ENCODE measurements at places on chromosomes 3 and 15.

DNA sequence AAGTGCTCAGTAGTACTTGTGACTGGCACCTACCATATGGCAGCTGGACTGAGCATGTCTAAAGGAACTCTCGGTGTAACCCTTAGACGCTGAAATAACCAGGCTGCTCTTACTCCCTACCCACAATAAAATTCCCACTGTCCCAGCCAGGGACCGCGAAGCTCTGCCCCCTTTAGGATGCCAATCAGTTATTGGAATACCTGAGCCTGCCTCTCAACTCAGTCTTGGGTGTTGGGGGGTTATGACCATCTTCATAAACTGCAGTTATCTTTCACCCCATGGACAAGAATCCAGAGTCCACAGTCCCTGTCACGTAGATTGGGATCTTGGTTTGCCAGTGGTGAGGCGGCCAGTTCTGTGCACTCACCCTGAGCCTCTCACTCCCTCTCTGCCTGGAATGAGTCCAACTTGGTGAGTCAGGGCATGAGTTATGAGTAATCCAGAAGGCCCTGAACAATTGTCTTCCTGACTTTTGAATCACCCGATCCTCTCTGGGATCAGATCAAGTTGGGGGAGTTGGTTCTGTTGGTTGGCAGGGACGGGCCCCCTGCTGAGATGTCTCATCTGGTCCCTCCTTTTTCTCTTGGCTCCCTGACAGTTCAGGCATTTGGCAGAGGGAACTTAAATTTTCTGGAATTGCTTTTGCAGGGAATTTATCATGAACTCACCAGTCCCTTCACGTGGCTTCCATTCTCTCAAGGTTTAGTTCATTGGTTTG lies 120.1 kb upstream of the UBE2E1 start:
- peak; percentile 94 for DNase-seq

- no peak for DNase-seq
These were observed 391.9 kb downstream of the OCA2 start for GRCh38 chr15:27707257-27707656.

GRCh38 chr3:172031996-172032395 lies 7.4 kb upstream of the FNDC3B start:
- DNase-seq = no peak

- no peak for DNase-seq
These were observed 66.3 kb downstream of the STAG1 start for GRCh38 chr3:136685882-136686281.

DNA sequence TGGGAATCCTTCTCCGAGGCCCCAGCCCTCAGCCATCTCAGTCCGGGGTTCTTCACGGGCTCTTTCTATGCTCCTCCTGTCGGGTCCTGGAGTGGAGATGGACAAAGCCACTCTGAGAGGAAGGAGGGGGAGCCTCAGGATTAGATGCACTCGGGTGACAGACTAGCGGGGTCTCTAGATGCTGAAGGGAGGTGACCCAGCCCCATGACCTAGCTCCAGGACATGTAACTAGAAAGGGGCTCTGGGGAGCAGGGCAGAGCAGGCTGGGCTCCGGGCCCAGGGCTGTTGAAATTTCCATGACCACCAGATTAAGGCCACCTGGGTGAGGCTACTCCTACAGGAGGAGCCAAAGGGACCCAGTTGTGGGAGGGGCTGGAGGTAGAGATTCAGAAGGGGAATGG lies 14.8 kb upstream of the SKIC8 start:
- DNase-seq = no peak

- no peak for DNase-seq
These were observed 6.2 kb upstream of the CCDC80 start for GRCh38 chr3:112647122-112647521.

DNA sequence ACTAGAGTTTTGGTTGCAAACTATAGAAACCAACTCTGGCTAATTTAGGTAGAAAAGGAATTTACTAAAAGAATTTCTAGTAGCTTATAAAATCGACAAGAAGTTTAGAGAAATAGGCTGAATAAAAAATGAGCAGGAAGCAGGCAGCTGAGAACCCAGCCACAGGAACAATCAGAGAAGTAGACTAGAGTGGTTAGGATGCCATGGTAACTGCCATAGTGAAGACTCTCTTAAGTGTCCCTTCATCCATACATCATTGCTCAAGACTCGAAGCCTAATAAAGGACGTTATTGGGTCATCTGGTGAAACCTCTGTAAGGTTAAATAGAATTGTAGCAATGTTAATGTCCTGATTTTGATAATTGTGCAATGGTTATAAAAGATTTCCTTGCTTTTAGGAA lies 13.8 kb downstream of the AVEN start:
- no peak for DNase-seq

DNA sequence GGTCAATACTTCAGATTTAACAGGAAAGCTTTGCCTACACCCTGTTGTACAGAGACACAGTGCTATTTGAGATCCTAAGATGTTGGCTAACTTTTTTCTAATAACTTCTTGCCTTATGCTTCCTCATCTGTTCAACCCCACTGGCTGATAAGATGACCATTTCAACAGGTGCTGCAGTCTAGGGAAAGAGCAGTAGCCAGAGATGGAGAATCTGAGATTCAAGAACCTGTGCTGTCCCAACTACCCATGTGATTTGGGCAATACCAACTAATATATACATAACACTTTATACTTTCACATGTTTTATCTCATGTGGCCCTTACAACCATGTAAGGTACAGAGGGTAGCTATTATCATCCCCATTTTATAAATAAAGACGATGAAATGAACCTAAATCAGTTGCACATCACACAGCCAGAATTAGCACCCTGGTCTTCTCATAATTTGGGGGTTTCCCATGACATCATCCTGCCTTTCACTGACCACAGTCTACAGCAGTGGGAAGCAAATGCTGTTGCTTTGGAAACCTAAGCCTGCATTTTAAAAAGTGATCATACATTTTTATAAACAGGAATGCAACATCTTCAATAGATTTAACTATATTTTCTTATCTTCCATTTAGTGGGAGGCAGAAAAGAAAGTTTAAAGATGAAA lies 9.7 kb downstream of the TTC23 start:
- DNase-seq = no peak

GRCh38 chr3:171219258-171219657 lies 192.7 kb upstream of the SLC2A2 start:
- no peak for DNase-seq

DNA sequence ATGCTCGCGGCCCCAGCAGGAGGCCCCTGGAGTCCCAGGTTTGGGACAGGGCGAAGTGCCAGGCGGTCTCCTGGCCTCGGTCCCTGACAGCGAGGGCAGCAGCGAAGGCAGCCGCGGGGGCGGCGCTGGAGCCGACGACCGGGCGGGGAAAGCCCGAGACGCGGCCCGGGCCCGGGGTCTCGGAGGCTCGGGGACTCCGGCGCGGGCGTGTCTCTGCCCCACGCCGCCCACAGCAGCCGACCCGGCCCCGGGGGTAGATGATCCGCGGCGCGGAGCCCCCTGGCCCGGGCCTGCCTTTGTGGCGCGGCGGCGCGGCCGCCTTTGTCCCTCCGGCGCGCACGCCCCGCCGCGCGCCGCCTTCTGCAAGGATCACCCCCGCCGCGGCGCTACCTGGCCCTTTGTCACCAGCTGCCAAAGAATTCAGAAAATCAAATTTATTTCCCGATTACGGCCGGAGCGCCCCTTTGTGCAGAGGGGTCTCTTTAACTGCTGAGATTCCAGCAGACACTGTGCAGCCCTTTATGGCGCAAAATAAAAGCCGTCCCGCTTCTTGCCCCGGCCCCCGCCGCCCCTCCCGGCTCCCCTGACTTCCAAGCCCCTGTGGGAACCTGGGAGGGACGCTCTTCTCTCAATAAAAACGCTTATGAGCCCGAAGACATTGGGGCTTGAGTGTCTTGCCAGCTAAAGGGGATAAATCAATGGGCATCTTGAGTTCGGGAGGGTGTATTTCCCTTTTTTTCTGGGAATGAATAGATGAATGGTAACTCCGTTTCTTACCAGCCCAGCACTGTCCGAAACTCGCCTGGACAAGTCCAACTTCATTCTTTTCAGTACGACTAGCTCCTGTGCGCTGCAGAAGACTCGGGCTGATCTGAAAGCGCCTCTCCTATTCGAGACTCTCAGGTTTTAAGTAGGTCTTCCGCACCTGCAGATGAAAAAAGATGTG lies 68.4 kb downstream of the HES1 start:
- DNase-seq = no peak

- DNase-seq = no peak
These were observed 275.2 kb upstream of the KCNMB2 start for GRCh38 chr3:178260887-178261565.

Measured in thoracic aorta (tissue), 2 donors.